Activated CD8-positive, alpha-beta T cell treated with anti-CD3 and anti-CD28 coated beads, Interleukin-2, amount 10 ng/mL, durations not matched to agents 7 days and 5 days (primary cell): ENCODE measurements at places on chromosomes 5 and 9.

GRCh38 chr5:8844206-8844605, 701.7 kb downstream of the SEMA5A start:
- no peak for DNase-seq

- DNase-seq: no peak
These were observed 298.2 kb upstream of the ZNF608 start for GRCh38 chr5:125044491-125045282.

- no peak for DNase-seq
These were observed 190.6 kb downstream of the DAB2IP start for GRCh38 chr9:121841771-121842611.

DNA sequence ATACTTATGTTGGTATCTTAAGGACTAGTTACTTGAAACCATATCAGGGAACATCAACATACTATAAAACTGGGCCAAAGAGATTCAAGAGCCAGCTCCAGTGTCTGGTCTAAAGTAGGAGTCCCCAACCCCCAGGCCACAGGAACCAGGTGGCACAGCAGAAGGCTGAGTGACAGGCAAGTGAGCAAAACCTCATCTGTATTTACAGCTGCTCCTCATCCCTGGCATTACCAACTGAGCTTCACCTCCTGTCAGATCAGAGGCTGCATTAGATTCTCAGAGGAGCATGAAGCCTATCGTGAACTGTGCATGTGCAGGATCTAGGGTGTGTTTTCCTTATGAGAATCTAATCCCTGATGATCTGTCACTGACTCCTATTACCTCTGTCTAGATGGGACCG, 581.6 kb upstream of the CDH9 start:
- DNase-seq: no peak

DNA sequence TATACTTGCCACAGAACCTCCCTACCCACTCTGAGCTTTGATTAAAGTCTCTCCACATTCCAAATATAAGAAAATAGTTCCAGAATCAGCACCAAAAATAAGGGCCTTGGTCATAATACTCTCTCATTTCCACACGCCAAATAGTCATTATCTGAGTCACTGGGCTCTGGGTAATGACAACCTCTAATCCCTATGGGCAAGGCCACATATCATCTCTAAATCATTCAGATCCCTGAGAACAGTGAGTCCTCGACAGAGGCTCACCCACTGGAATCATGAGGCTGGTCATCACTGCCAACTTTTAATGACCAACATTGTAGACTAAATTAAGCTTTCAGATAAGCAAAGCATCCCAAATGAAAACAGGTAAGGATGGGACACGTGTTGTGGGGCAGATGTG, 28.1 kb downstream of the FAM114A2 start:
- DNase-seq: no peak

GRCh38 chr9:76657265-76657664, 107.0 kb upstream of the PCA3 start:
- DNase-seq: no peak

DNA sequence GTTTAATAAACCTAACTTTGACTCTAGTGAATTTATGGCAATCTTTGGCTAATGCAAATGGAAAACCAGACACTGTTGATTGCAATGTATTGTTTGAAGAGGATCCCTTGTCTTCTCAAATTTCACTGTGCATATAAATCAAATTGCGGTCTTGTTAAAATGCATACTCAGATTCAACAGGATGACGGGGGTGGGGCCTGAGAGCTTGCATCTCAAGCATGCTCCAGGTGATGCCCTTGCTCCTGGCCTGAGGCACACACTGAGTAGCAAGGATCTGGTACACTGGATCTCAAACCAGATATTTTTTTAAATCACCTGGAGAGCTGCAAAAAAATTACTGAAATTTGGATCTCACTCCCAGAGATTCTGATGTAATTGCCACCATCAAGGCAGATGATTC, 463.7 kb downstream of the DNAH5 start:
- DNase-seq: no peak

DNA sequence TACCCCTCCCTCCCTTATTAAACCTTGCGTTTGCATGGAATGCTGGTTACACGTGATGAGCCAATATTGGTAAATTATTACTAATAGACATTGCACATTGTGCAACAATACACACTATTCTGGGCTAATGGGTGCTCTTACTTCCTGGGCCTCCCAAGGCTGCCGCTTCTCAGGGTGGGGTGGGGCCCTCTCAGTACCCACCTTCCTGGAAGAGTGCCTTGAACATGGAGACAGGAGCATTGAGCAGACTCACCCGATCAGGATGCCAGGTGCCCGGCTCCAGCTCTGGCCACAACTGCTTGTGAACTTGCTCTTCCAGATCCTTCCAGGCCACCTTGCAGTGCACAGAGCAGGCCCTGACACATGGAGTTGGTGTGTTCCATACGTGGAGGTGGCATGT, 24.7 kb upstream of the CEP72 start:
- DNase-seq: no peak

DNA sequence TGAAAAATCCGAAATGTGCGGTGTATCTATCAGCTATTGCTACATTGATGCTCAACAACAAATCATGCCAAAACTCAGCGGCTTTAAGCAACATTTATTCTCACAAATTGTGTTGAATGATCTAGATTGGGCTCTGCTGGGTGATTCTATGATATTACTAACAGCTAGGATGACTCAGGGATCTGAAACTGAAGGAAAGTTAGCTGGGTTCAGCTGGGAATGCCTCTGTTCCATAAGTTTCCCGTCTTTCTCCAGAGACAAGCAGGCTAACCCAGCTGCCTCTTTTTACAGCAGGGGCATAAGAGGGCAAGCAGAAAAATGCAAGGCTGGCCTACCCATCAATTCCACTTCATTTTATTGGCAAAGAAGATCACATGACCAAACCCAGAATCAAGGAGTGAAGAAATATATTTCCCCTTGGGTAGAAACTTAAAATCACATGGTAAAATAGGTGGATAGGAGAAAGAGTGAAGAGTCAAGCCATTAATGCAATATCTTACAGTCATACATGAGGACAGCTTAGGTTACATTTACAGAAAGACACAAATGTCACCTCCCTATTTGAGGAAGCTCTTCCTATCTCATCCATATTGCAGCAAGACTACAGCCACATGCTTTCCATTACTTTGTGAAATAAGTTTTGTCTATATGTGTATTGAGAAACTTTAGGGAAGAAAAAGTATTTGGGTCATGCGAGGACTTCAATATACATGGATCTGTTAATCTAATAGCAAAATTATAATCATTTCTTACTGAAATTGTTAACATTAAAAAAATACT, 30.8 kb downstream of the IL7R start:
- no peak for DNase-seq

DNA sequence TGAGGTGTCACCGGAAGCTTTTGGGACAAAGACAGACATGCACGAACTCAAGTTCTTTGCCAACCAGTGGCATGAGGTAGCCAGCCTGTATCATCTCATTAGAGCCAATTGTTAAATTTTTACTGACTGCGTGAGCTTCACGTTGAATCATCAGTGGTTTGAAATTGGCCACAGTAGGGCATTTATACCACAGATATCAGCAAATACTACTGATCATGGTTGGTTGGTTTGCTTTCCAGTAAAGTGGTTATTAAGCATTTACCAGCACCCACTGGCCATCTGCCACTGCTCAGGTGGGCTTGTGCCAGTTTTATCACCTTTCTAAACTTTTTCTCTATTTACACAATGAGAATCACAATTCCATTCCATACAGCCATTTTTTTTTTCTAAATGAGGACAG, 28.4 kb upstream of the SHC3 start:
- DNase-seq: no peak

GRCh38 chr5:38265546-38266179, 7.3 kb downstream of the EGFLAM start:
- DNase-seq: peak; percentile 64

DNA sequence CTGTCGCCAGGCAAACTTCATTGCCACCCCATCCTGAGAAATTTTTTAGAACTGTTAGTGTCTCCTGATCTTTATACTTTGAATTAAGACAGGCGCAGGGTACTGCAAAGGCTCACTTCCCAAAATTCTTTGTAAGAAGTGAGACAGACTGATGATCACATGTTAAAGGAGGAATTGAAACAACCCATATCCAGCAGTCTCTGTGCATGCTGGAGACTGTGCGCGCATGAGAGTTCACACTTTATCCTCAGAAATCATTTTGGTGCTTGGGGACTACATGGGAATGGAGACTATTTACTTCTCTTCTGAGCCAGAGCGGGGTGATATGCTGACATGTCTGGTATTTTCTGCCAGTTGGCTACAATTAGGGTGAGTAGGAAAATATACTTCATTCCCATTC, 91.2 kb downstream of the ZNF474 start:
- DNase-seq: no peak

DNA sequence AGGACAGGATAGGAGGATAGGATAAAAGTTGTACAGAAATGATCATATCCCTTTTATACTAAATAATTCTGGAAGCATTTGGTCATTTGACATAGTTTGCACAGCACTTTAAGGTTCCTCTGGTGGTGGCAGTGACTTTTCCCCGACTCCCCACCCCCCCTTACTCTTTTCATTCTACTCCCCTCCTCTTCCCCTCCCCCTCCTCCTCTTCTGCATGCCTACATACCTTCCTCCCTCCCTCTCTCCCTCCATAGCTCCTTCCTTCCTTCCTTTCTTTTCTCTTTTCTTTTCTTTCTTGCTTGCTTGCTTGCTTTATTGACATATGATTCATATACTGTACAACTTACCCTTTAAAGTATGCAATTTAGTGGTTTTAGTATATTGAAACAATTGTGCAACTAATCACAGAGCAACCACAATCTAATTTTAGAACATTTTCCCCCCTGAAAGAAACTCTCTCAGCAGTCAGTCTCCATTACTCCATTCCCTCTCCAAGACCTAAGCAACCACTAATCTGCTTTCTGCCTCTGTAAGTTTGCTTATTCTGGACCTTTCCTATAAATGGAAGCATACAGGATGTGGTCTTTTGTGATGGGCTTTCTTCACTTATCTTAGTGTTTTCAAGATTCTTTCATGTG, 159.0 kb downstream of the HACD4 start:
- no peak for DNase-seq

- no peak for DNase-seq
These were observed 1278.2 kb downstream of the CDH12 start for GRCh38 chr5:21574961-21575360.

- DNase-seq: peak; percentile 42
These were observed 16.8 kb downstream of the NIPAL4 start for GRCh38 chr5:157476702-157477408.

DNA sequence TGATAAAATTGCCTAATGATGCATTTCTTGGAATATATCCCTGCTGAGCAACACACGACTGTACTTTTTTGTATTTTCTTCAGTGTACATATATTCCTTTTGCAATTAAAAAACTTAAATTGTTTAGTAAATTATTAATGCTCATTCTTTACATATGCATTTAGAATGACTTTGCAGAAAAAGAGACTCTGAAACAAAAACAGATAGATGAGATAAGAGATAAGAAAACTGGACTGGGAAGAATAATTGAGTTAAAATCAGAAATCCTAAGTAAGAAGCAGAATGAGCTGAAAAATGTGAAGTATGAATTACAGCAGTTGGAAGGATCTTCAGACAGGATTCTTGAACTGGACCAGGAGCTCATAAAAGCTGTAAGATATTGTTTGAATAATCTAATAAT, 32.7 kb downstream of the RAD50 start:
- no peak for DNase-seq

- no peak for DNase-seq
These were observed 453 bp upstream of the DOK3 start for GRCh38 chr5:177509991-177510566.

GRCh38 chr9:105912863-105913516, 218.6 kb downstream of the TMEM38B start:
- DNase-seq: no peak

DNA sequence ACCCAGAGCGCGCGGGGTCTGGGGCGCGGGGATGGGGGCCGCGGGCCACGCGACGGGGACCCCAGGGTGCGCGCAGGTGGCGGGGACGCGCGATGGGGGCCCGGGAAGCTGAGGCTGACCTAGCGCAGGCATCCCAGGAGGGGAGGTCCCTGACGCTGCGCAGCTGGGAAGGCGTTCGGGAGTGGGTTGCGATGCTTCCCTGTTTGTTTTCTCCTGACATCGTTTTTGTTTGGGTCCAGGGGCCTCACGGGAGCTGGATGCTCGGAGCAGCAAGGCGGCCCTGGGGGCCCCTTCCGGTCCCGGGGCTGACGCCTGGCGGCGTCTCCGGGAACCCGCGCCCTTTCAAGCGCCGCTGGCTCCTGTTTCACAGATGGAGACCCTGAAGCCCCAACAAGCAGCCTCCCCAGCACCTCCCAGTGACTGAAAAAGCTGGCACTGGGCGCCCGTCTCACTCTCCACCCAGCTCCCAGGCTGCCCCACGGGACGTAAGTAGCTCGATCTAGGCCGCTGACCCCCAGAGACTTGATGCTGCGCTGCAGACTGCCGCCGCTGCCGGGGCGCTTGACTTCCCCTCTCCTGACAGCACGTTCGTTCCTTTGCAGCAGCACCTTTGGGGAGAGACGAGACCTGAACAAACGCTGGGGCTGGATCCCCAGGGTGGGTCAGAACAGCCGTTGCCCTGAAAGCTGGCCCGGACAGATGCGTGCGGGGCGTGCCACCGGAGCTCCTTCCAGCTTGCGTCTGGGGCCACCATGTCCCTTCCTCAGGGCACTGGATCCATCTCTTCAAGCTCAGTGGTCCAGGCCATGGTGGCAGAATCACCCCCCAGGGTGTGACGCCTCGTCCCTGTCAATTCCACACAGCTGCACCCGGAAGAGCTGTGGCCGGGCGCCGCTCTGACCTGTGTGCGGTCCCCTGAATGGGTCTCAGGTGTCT, 593 bp downstream of the BRD3OS start:
- peak; percentile 72 for DNase-seq

DNA sequence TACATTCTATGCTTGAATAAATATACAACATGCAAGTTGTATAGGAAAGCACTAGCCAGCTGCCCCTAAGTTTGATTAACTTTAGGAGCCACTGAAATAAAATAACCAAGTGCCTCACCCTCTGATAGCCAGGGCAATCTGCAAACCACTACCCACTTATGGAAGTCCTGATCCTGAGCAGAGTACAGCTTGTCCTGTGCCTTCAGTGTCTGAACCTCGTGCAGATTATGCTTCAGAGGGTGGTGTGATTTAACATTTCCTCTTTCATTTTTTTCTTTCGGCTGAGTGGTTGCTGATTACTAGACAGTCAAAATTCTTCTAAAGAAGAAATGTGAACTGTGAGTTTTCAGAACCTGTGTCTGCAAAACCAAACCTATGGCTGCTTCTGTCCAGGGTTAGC, 327.7 kb downstream of the PIK3R1 start:
- DNase-seq: no peak

DNA sequence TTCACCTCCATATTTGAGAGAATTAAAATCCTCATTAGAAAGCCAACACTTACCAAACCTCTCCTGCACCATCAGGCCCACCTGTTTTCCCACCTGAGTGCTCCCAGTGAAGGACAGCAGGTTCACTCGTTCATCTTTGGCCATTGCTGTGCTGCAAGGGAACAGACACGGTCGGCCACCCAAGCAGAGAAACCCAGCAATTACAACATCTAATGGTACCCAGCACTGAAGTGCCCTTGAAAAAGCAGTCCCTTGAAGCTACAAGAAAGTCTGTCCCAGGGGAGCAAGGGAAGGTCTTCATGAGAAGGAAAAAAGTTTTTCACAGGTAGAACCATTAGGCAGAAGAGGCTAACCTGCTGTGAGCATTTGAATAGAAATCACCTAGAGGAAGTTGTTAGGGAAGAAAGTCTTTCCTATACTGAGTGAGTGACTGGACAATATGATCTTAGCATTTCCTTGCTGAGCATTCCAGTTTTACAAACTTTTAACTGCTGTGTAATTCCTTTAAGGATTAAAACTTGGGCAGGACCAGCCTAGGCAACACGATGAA, 26.7 kb downstream of the ALDH7A1 start:
- no peak for DNase-seq
